Pancreas (tissue), 10 donors: ENCODE measurements at places on chromosomes 6 and 20. TPM values are rescaled to one million over a fixed set of nuclear protein-coding genes. Genes with fewer than 3 reads are reported as not detected.
A peak's percentile ranks its signal among the peaks of the same experiment; 100 is the strongest.

- DNase-seq = no peak
- H3K27me3 ChIP-seq = no peaks in the 10 kb centered on the region
- H3K4me3 ChIP-seq = no peak overlapping the region
- H3K4me1 ChIP-seq = no peaks in the 10 kb centered on the region
- H3K27ac ChIP-seq = no peak overlapping the region
Measured at GRCh38 chr6:161115468-161115867, 123.9 kb downstream of the MAP3K4 start.

DNA sequence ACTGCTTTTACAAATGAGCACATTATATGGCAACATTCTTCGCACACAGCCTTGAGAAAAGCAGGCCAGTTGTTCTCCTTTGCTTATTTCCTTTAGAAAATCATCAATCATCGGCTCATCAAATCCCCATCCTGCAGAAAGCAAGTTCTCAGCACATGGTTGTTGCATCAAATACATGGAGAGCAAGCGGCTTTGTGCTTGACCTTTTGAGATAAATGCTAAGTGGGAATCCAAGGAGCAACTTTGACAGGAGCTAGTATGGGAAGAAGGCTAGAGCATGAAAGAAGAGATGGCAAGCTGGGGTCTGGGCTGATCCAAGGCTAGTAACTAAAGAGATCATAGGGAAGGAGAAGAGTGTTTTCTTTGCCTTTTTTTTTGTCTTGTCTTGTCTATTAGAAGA, 43.2 kb upstream of the ADTRP start:
- H3K36me3 ChIP-seq = no peaks in the 10 kb centered on the region
- H3K27ac ChIP-seq = no peak overlapping the region
- H3K4me1 ChIP-seq = peaks cover 4% of the 10 kb centered on the region
- DNase-seq = no peak
- H3K4me3 ChIP-seq = no peak overlapping the region

DNA sequence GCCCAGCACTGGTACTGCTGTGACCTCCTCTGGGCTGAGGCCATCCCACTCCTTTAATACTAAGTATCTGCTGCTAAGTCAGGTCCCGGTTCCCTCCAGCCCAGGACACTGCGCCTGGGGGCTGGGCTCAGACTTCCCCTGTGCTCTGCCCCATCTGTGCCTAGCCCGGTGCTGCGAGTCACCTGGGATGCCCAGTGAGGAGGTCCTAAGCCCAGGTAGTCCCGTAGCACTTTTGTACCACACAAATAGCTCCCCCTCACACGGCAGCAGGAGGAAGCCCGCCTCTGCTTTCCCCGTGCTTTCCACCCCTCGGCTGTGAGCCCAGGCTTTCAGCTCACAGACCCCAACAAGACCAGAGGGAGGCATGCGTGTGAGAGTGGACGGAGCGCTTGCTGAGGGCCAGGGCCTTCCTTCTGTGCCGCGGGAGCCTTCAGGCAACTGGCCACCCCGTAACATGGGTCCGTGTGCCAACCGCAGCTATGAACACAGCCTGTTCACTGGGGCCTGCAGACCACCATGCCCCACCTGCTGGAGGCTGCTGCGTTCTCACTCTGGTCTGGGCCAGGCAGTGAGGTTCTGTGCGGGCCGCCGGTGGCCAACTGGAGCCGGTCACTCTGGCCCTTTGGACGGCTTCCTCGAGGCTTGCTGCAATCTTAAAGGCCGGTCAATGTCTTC, 79.9 kb upstream of the MPC1 start:
- H3K27ac ChIP-seq = no peak overlapping the region
- DNase-seq = no peak
- H3K4me3 ChIP-seq = no peak overlapping the region
- no peaks in the 10 kb centered on the region for H3K36me3 ChIP-seq
- no peaks in the 10 kb centered on the region for H3K4me1 ChIP-seq
- no peaks in the 10 kb centered on the region for H3K27me3 ChIP-seq

- no peaks in the 10 kb centered on the region for H3K4me1 ChIP-seq
- H3K4me3 ChIP-seq = no peak overlapping the region
- DNase-seq = no peak
- no peak overlapping the region for H3K27ac ChIP-seq
- H3K27me3 ChIP-seq = no peaks in the 10 kb centered on the region
Measured at GRCh38 chr6:25615471-25615870, 36.5 kb upstream of the SCGN start.

DNA sequence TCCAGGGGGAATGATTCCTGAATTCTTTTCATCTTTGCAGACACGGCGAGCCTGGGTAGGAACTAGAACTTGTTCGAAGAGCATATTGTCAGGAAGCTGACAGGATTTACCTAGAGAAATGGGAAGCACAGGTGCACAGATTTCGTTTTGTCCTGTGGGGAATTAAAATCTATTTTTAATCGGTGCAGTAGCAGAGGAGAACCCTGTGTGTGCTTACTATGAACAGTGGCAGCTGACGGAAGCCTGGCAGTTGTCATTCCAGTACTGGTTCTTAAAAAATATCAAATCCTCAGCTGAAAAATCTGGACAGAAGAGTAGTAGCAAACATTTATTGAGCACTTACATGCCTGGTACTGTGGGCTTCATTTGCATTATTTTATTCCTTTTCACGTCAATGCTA, 609.0 kb downstream of the QKI start:
- H3K27me3 ChIP-seq = no peaks in the 10 kb centered on the region
- H3K36me3 ChIP-seq = no peaks in the 10 kb centered on the region
- H3K4me1 ChIP-seq = no peaks in the 10 kb centered on the region
- DNase-seq = no peak
- no peak overlapping the region for H3K4me3 ChIP-seq

DNA sequence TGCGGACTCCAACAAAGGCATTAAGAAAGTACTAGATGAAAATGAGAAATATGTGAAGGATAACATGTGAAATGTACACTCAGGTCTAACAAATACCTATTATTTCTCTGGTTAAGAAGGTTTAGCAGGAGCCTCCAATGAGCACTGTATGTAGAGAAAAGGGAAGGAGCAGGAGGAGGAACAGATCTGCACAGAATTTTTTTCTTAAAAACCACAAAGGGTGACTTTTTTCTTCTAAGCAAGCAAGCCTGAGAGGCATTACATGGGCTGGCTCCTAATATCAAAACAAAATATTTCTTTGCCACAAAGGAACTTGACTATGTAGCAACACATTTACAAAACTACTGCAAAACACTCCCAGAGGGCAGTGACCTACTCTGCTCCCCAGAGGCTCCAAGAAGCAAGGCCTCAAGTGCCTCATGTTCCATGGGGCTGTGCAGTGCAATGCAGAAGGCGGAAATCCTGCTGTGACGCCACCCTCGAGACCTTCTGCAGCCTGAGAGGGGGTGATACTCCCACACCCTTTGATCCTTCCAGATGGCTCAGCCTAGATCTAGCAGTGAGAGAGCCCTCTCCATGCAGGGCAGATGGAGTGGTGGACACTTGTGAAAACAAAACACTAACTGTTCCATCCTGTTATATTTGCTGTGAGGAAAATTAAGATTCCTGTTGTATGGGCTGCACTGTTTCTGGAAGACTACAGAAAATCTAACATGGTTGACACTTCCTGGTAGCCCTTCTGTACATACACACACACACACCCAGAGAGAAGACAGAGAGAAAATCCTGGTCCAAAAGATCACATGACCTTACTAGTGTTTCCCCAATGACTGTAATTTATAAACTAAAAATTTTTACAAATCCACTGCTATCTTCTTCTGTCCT, 36.0 kb upstream of the SMIM29 start:
- no peaks in the 10 kb centered on the region for H3K36me3 ChIP-seq
- peak overlapping the region; percentile 47 for H3K27ac ChIP-seq
- H3K4me3 ChIP-seq = no peak overlapping the region
- no peak for DNase-seq

DNA sequence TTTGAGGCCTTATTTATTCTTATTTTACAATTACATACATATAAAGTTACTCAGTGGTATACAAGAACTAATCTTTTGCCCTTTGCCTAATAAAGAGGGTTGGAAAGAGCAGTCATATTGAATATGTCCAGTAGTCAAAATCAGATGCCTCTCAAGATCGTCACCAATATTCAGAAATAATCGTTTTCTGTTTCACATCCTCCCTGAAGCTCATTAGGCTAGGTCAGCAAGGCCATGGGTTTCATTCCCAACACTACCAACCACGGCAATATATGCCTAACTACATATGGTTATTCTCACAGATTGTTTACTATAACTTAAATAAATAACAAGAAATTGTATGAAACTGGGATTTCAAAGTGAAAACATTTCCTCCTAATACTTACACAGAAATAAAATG, 167.2 kb upstream of the MANEA start:
- no peak overlapping the region for H3K4me3 ChIP-seq
- DNase-seq = no peak
- no peak overlapping the region for H3K27ac ChIP-seq
- H3K4me1 ChIP-seq = no peaks in the 10 kb centered on the region
- H3K27me3 ChIP-seq = no peaks in the 10 kb centered on the region
- no peaks in the 10 kb centered on the region for H3K36me3 ChIP-seq

DNA sequence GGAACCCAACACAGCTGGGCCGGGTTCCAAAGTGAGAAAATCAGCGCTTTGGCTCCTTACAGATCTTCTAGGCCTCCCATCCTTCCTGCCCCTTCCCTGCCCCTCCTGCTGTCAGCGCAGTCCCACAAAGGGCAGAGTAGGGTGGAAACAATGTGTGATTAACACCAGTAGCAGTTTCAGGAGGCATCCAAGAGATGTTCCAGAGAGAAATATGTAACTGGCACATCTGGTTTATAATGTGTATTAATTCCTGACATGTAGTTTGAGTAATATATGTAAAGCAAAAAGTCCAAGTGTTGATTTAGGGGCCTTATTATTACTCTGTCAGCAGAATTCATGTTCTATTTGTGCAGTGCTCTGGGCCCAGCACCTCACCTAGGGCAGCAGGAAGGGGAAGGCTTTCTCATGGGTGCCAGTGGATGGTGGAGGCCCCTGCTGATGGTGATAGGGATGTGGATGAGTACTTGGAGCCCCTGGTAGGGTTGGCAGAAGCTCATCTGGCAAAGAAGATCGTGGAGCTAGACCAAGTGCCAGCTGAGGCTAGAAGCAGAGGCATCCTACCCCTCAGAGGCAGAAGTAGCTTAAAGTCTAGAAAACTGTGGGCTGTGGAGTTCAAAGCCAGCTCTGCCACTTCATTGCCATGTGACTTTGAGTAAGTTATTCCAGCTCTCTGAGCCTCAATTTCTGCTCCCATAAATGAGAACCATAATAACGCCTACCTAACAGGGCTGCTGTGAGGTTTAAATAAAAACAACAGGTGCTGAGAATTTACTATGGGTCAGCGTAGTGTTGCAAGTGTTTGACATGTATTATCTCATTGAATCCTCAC, 22.4 kb upstream of the RALY start:
- H3K27me3 ChIP-seq = no peaks in the 10 kb centered on the region
- no peaks in the 10 kb centered on the region for H3K4me1 ChIP-seq
- DNase-seq = no peak

DNA sequence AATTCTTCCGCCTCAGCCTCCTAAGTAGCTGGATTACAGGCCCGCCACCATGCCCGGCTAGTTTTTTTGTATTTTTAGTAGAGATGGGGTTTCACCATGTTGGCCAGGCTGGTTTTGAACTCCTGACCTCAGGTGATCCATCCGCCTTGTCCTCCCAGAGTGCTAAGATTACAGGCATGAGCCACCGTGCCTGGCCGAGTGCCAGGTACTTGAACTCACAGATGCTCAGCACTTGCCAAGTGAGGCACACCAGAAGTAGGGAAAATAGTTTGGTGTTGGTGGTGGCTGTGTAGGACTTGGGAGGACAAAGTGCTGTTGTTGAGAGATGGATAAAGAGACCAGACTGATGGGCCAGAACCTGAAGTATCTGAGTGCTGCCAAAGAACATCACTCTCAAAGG, 40.0 kb upstream of the MBOAT1 start:
- no peak overlapping the region for H3K27ac ChIP-seq
- H3K4me3 ChIP-seq = no peak overlapping the region
- no peaks in the 10 kb centered on the region for H3K4me1 ChIP-seq
- no peaks in the 10 kb centered on the region for H3K27me3 ChIP-seq
- H3K36me3 ChIP-seq = no peaks in the 10 kb centered on the region

DNA sequence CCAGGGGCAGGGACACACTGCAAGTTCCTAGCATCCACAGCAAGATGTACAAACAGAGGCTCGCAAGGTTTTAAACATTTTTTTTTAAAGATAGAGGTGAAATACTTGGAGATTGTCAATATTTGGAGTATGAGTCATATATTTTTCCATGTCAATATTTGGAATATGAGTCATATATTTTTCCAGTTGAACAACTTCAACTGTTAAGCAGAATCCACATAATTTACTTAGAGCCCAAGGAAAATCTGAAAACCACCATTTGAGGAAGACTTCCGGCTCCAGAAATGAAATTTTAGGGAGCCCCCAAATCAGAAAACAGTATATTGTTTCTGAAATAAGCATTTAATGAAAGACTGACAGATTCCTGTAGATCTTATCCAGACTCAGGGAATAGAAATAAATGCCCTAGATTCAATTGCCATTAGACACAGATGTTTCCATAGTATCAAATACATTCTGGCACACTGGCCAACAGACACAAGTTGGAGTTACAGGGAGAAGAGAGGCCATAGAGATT, 51.6 kb upstream of the FAM184A start:
- H3K4me3 ChIP-seq = no peak overlapping the region
- no peaks in the 10 kb centered on the region for H3K36me3 ChIP-seq
- DNase-seq = no peak
- H3K4me1 ChIP-seq = peaks cover 32% of the 10 kb centered on the region
- H3K27ac ChIP-seq = peak overlapping the region; percentile 90

- no peaks in the 10 kb centered on the region for H3K4me1 ChIP-seq
- no peak for DNase-seq
- no peak overlapping the region for H3K27ac ChIP-seq
Measured at GRCh38 chr20:58614984-58615760, 35.9 kb upstream of the STX16 start.

DNA sequence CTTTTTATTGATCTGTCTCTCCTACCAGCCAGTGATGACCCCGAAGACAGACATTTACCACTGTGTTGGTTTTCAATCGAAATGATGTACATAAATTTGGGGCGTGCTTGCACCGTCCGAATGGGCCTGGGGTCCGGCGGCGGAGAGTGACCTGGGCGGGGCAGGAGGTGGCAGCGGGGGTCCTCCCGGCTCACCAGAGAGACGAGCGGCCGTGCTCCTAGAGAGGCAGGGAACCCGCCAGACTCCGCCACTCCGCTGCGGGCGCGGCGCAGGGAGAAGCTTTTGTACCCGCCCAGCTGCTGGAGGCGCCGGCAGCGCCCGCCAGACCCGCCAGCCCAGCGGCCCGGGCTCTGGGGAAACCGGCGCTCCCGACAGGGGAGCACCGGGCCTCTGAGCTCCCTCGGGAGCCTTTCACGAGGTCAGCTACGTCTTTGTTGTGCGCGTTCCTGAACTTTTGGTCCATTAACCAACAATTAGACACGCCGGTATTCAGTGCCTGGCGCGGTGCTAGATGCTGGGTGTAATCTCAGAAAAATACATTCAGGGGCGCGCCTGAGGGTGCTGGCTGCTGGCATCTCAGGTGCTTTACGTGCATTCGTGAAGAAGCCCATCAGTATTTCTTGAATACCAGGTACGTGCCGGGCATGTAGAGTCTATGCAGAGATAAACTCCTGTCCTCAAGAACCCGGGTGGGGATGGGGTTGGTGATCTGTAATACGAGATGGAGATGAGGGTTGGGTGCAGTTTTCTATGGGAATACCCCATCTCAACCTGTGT, at the start of gene PGBD1:
Gene PGBD1 (plus strand): TSS at position 285 of the 777 bp plus-strand sequence. CDS start 2,242 bp downstream, outside the sequence.
- H3K4me3 ChIP-seq = peak within 1 kb of the TSS; percentile 70
- DNase-seq = peak; percentile 61
- no peaks in the 10 kb centered on the region for H3K4me1 ChIP-seq

The PPIL6 gene
- polyA plus RNA-seq = 3.3 TPM

The BTN1A1 gene
- polyA plus RNA-seq = not detected

The TTI1 gene
- polyA plus RNA-seq = 15.3 TPM

The ABRACL gene
- polyA plus RNA-seq = 10.3 TPM

The RREB1 gene
- polyA plus RNA-seq = 12.4 TPM

The PRSS16 gene
- 17.6 TPM for polyA plus RNA-seq

The MLN gene
- polyA plus RNA-seq = not detected
